Pericardium fibroblast (primary cell): ENCODE measurements at places on chromosomes 4 and X. TPM values are rescaled to one million over a fixed set of nuclear protein-coding genes. Genes with fewer than 3 reads are reported as not detected.

PIGA gene
- 3.9 and 5.0 TPM in 2 replicates for total RNA-seq

TMSB15A gene
- 1.8 TPM in 1 of 2 replicates, not detected in the other for total RNA-seq

HELT gene
- total RNA-seq, result not detected in 2 replicates

RAB9B gene
- 0.23 and 1.1 TPM in 2 replicates for total RNA-seq

PPP2R2C gene
- total RNA-seq, result not detected in 2 replicates

FAAH2 gene
- not detected in 2 replicates for total RNA-seq

SHROOM2 gene
- total RNA-seq, result 1.4 and 4.2 TPM in 2 replicates

CT83 gene
- not detected in 2 replicates for total RNA-seq

MAGEA8 gene
- not detected in 2 replicates for total RNA-seq

DSPP gene
- total RNA-seq, result not detected in 2 replicates

SLC38A5 gene
- 7.7 and 12.6 TPM in 2 replicates for total RNA-seq

BTK gene
- 0.17 TPM in 1 of 2 replicates, not detected in the other for total RNA-seq

GRIA3 gene
- under 0.01 and 0.09 TPM in 2 replicates for total RNA-seq

SHOX gene
- total RNA-seq, result not detected in 2 replicates

SPANXB1 gene
- not detected in 2 replicates for total RNA-seq

DMRTC1 gene
- not detected in 2 replicates for total RNA-seq

EDNRA gene
- 5.8 and 34.5 TPM in 2 replicates for total RNA-seq

EXOC1L gene
- not detected in 2 replicates for total RNA-seq

NEXMIF gene
- under 0.01 TPM in 1 of 2 replicates, not detected in the other for total RNA-seq

CXorf65 gene
- total RNA-seq, result not detected in 2 replicates

DUX4 gene
- total RNA-seq, result not detected in 2 replicates

SMIM10 gene
- 7.2 and 7.9 TPM in 2 replicates for total RNA-seq

ANXA10 gene
- total RNA-seq, result 0.85 TPM in 1 of 2 replicates, not detected in the other

NAA11 gene
- not detected in 2 replicates for total RNA-seq

SLC34A2 gene
- 1.8 TPM in 1 of 2 replicates, not detected in the other for total RNA-seq

NWD2 gene
- not detected in 2 replicates for total RNA-seq

SAT1 gene
- total RNA-seq, result 136 and 192 TPM in 2 replicates

SULT1E1 gene
- 47.0 and 125 TPM in 2 replicates for total RNA-seq

HSPA4L gene
- total RNA-seq, result 0.35 and 0.85 TPM in 2 replicates

NKRF gene
- total RNA-seq, result 3.6 and 5.0 TPM in 2 replicates

APLN gene
- total RNA-seq, result 9.0 and 19.0 TPM in 2 replicates

PNMA6F gene
- total RNA-seq, result not detected in 2 replicates
